Stimulated activated CD4-positive, alpha-beta T cell treated with anti-CD3 and anti-CD28 coated beads, Interleukin-1b, Interleukin-23, amount 100 ng/mL, for 24 hours (primary cell): ENCODE measurements at places on chromosomes 5 and 9.

DNA sequence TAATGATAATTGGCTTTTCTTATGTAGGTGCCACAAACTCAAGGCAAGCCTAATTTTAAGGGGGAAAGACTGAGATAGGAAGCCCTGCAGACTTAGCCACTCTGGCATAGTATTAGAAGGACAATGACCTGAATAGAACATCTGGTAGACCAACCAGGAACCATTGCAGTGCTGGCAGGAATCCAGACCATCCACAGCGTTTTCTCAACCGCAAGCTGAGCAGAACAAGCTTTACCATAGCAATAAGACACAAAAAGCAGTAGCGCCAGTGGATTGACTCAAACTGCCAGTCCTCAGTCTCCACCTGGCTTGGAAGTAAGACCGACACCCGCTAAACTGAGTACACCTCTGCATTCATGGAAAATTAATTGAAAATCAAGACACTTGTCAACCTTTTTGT, 141.3 kb upstream of the LPAR1 start:
- DNase-seq, result no peak

GRCh38 chr5:57137401-57137800, 36.5 kb upstream of the GPBP1 start:
- no peak for DNase-seq

DNA sequence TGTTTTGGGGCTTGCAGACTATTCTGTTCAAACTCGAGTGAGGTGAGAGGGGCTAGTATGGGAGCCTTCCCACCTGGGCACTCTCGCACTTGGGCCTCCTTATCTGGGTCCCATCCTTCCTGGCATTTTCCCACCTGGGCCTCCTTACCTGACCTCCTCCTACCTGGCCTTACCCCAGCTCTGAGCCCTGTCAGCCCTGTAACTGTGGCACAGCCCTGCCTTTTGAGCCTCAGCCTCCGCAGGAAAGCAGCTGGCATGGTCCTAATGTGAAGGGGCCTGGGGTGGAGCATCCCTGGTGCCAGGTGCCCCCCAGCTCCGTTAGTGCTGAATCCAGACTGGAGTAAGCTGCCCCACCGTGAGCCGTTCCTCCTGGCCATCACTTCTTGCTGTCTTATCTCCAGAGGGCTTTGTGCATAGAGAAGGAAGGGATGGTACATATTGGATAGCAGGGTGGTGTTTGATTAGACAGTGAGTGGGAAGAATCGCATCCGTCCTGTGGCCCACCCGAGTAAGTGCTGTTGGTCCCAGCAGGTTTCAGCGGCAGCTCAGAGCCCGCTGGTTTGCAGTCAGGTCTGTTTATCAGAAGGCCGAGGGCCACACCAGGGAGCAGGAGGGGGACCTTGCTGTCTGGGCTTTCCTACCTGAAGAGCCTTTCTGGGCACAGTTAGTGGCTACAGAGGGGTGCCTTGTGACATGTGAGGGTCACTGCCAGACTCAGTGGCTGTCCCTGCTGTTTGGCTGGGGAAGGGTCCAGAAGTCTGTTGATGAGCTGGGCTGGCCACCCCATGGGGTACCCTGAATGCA, 76.5 kb downstream of the WNK2 start:
- DNase-seq, result no peak

DNA sequence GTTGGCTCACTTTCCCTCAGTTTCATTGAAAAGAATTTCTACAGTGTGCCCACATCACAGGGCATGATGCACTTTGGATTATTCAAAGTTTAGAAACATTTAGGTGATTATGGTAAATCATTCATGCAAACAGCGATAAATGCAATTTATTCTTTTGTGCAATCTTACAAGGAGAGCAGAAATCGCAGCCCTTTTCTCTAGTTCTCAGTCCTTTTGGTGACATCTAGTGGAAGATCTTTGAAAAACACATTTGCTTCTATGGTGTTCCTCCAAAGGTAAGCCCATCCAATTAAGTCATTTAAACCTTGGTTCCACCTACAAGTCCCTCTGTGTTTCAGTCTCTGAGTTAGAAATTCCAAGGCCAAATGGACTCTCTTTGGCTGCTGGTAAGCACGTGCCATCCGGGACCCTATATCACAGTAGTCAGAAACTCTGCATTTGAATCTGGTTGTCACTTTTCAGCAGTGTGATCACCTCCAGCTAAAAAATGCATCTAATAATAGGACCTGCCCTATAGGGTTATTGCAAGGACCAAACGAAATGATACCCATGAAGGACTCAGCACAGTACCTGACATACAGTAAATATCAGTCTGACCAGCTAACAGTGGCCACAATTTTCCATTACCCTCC, 66.4 kb downstream of the MACROH2A1 start:
- no peak for DNase-seq

- DNase-seq, result no peak
Measured at GRCh38 chr9:17315341-17315740, 180.5 kb downstream of the CNTLN start.

GRCh38 chr9:131500939-131501541, 1.7 kb upstream of the POMT1 start:
- DNase-seq, result no peak

GRCh38 chr5:548256-548655, 24.0 kb upstream of the SLC9A3 start:
- no peak for DNase-seq

- no peak for DNase-seq
Measured at GRCh38 chr9:134656334-134657006, 14.9 kb downstream of the COL5A1 start.

DNA sequence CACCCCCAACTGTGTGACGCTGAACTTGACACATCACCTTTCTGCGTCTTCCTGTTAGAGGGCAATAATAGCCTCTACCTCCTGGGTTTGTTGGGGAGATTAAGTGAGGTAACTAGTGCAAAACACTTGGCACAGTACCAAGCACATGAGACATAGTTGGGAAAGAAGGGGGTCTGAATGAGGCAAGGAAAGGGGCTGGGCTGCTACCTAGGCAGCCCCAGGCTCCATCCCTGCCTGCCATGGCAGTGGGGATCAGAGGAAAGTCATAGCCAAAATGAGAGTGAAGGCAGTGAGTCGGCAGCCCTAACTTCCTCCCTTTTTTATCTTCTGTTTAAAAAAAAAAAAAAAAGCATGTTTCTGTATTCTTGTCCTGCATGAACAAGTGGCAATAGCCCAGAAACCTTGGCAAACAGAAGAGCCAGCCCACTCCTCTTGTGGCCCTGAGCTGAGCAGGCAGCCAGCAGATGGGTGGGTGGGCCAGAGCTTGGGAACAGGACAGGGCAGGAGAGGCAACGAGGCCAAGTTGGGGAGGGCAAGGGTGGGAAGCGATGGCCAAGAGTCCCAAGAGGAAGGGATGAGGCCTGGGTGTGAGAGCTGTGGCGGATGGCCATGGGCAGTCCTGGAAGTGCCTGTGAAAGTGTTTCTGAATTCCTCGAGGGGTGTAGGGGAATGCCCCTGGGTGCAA, 11.4 kb downstream of the CAMK2A start:
- no peak for DNase-seq
